Smooth muscle cell of the coronary artery (primary cell): ENCODE measurements at places on chromosomes 16 and 17. TPM values are rescaled to one million over a fixed set of nuclear protein-coding genes. Genes with fewer than 3 reads are reported as not detected.

KRT33B gene
- total RNA-seq: not detected in 2 replicates

PABPN1L gene
- not detected in 2 replicates for total RNA-seq

MYO15A gene
- total RNA-seq: 0.53 and 1.6 TPM in 2 replicates

HS3ST3A1 gene
- total RNA-seq: 0.38 and 12.8 TPM in 2 replicates

OSGIN1 gene
- 0.59 and 1.6 TPM in 2 replicates for total RNA-seq

CACNA1H gene
- total RNA-seq: 0.45 and 2.2 TPM in 2 replicates

MYO1C gene
- 170 and 286 TPM in 2 replicates for total RNA-seq

PRCD gene
- total RNA-seq: 0.60 and 1.6 TPM in 2 replicates

KCNAB3 gene
- 0.15 TPM in 1 of 2 replicates, not detected in the other for total RNA-seq

CD300LG gene
- total RNA-seq: not detected in 2 replicates

GRAP gene
- 0.08 TPM in 1 of 2 replicates, not detected in the other for total RNA-seq

GNGT2 gene
- total RNA-seq: not detected in 2 replicates

FBXO39 gene
- 0.08 and 0.82 TPM in 2 replicates for total RNA-seq

OR3A3 gene
- total RNA-seq: not detected in 2 replicates

PCGF2 gene
- 1.5 and 5.3 TPM in 2 replicates for total RNA-seq

ASPA gene
- total RNA-seq: 2.9 TPM in 1 of 2 replicates, not detected in the other

KRTAP2-2 gene
- not detected in 2 replicates for total RNA-seq

AGRP gene
- 0.08 TPM in 1 of 2 replicates, not detected in the other for total RNA-seq

COA3 gene
- total RNA-seq: 61.5 and 63.4 TPM in 2 replicates

ABCA6 gene
- total RNA-seq: 23.2 and 90.9 TPM in 2 replicates

CDRT15 gene
- total RNA-seq: not detected in 2 replicates

MVD gene
- total RNA-seq: 41.4 and 74.9 TPM in 2 replicates

TMEM106A gene
- total RNA-seq: 1.6 and 2.0 TPM in 2 replicates

IKZF3 gene
- not detected in 2 replicates for total RNA-seq
